Dorsolateral prefrontal cortex (tissue), 122 donors: ENCODE measurements at places on chromosomes 3 and 15.

- DNase-seq = no peak
These were observed 254.7 kb downstream of the CACNA2D3 start for GRCh38 chr3:54376939-54377578.

DNA sequence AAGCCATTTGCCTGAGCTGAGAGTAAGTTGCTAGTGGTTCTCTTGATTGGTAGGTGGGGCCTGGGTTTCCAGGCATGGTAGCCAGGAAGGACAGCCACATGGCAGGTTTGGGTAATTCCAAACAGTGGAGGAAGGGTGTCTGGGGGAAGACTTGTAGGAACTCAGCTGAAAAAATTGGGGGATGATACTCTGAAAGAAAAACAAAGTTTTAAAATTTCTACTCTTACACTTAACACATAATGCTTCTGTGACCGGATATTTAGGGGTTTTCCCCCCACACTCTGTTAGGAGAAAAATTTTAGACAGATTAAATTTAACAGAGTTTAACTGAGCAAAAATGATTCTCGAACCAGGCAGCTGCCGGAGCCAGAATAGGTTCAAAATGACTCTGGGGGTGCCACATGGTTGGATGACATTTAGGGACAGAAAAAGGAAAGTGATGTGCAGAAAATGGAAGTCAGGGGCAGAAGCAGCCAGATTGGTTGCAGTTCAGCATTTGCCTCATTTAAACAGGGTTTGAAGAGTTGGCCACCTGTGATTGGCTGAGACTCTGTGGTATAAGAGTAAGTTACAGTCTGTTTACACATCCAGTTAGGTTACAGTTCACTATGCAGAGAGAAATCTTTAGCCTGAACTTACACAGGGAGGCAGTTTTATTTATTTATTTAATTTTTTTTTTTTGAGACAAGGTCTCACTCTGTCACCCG lies 8.1 kb downstream of the B2M start:
- DNase-seq = no peak

DNA sequence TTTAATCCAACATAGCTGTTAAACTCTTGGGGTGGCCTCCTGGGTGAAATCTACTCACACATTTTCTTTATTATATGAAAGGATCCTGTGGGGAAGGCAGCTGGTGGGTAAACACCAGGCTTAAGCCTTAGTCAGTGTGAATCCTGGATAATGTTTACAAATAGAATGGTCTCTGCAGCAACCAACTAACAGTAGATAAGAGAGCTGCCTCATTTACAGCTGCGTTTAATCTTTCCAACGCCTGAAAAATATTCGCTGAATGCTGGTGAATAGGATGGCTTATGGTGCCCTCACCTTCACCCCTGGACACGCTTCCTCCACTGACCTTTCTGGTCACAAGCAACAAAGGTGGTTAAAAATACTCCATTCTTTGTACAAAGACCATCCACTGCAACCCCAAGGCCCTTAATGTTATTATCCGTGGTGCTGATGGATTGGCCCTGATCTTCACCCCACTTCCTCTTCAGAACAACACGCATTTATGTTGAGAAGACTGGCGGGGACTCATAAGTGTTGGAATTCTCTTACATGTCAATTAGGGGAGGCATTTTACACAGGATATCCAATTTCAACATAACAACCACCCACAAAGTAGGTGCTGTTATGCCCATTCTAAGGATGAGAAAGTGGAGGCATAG lies 120.0 kb upstream of the FRMD4B start:
- DNase-seq = no peak

DNA sequence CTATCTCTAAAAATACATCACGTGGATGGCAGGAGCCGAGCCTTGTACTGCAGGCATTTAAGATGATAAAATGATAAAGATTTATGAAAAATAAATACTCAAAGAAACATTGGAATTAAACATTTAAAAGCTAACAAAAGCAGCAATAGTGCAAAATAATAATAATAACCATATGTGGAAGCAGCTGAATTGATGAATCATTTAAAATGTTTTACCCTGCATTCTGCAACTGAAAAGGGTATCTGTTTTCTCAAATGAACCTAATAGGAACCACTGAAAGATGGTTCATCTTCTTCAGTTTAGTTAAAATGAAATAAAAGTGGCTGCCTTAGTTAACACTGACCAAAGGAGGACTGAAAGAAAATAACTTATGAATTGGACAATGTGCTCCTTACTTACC lies 436.1 kb downstream of the TUSC7 start:
- no peak for DNase-seq

- DNase-seq = no peak
These were observed 108.8 kb upstream of the PTPRG start for GRCh38 chr3:61452535-61453090.
